ENCODE measurements at places on chromosomes 16 and 17.

DNA sequence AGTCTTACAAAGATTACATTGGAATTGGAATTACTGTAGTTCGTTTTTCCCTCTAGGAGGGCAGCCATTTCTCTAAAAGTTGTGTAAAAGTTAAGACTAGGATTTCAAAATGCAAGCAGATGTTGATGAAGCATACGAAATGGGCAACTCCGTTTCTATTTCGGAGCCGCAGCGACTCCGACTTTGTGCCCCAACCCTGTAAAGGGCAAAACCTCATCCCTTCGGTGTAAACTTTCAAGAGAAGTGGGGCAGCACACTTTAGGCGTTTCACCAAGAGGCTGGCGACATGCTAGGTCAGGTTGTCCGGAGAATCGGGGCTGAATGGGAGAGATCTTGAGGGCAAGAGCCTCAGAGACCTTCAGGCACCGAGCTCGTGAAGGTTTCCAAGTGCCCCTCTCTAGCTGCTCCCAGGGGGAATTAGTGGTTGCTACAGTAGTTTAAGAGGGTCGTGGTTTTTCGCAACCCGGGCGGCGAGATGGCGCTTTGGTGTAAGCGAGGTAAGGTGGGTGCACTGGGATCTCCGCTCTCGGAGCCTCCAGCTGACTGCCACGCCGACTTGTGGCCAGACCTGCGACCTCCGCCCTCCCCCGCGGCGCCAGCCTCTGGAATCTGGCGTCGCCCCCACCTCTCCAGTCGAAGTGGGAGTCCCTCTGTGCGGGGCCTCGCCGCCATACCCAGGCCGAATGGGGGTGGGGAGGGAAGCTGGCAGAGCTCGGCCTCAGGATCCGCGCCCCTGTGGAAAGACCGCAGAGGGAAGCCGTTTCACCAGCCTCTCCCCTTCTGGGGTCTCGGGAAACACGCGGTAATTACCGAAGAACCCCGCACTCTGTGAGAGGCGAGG lies 1.0 kb upstream of the HEXIM2 start:
- peak; percentile 59 for DNase-seq

DNA sequence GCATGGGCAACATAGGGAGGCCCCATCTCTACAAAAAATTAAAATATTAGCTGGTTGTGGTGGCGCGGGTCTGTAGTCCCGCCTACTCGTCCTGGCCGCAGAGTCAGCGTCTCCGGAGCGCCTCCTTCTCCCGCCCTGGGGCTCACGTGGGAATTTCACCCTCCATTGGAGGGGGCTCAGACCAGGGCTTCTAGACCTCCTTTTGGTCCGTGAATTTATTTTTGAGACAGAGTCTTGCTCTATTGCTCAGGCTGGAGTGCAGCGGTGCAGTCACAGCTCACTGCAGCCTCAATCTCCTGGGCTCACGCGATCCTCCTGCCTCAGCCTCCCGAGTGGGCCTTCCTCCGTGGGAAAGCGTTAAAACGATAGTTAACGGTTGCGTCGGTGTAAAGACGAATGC lies 394 bp upstream of the NME4 start:
- no peak for DNase-seq

- DNase-seq, result peak; percentile 40
Observed at GRCh38 chr17:68290268-68290954, 516 bp downstream of the SLC16A6 start.

- DNase-seq, result no peak
Observed at GRCh38 chr17:17412326-17412725, 64.5 kb upstream of the MED9 start.

Measured in activated T-cell treated with anti-CD3 and anti-CD28 coated beads, Interleukin-2, amount 50 U/mL, for 72 hours (primary cell).